ENCODE measurements at places on chromosomes 2 and 18.

DNA sequence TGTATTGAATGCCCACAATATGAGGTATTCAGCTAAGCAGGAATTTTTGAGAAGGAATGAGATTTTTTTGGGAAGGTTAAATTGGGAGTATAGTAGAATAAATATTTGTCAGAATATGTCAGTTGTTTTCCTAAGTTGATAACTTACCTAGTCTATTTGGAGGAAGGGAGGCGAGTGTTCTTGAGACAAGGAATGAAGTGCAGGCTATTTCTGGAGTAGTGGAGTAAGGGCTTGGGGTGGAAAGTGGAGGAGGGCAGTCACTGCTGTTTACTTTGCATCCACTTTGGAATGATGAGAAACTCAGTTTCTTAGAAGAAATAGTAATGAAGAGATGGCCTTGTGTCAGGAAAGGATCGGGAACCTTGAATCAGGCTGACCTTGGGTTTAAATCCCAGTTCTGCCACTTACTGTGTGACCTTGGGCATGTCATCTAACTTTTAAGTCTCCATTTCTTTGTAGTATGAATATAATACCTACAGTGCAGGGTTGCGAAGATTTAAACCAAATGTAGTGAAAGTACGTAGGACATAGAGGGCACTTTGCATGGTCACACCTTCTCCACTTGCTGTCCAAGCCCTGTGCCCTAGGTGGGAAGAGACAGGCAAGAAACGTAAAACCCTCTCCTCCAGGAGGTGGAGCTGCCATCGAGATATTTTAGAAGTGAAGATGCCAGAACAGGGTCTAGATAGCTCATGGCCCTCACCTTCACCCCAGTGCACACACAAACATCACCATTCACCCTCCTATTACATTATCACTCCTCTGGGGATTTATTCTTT, 25.2 kb upstream of the CYP27A1 start:
- no peak for DNase-seq

- DNase-seq, result no peak
Measured at GRCh38 chr2:75560022-75560767, 544 bp downstream of the EVA1A start.

GRCh38 chr2:171703574-171704347, 16.5 kb downstream of the DYNC1I2 start:
- DNase-seq, result no peak

DNA sequence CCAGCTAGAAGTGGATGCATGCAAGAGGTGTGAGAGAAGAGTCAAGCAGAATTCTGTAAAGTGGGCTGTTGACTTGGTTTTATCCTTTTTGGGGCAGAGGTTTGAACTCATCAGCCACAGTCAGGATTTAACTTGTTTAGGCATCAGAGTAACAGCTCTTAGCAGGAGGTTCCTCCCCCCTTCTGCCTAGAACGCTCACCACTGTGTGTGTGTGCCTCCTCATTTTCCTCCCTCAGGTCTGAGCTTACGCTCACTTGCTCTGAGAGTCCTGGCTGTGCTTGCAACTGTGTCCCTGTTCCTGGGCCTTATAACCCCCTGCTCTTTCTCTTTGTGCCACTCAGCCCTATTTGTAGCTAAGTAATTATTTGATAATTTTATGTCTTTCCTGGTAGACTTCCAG, 167.9 kb downstream of the TMEM182 start:
- DNase-seq, result no peak

DNA sequence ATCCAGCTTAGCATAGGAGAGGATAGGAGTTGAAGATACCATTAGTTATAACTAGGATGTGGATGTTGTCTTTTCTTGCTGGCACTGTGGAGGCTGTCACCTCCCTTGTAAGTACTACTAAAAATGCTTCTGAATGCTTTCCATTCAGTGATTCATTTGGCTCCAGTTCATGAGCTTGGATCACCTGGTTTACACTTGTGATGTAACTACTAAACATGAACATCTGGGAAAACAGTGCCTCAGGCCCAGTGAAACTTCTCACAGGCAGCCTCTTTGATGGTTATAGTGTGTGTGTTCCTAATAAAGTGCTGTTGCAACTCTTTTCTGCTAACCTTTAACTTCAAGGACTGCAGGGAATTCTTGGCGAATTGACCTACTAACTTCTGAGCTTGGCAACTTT, 13.0 kb upstream of the SLC9A2 start:
- no peak for DNase-seq

DNA sequence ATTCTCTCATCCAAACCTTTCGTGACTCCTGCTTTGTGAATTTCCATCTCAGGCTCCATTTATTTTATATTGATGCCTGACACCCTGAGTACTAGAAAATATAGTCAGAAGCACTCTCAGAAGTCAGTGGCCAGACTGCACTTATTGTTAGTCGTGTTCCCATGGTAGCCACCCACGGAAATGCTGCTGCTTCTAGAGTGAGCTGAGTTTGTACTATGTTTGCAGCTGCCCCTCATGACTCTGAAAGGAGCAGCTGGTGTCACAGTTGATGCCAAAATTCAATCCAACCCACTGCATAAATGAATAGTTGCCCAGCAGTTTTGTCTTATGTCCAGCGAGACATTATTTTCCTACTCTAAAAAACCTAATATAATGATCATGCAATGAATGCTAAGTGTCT, 265.2 kb upstream of the SPHKAP start:
- no peak for DNase-seq

- DNase-seq, result no peak
Measured at GRCh38 chr2:156321243-156321904, 11.1 kb downstream of the NR4A2 start.

- DNase-seq, result no peak
Measured at GRCh38 chr2:147937744-147938349, 82.7 kb downstream of the ORC4 start.

DNA sequence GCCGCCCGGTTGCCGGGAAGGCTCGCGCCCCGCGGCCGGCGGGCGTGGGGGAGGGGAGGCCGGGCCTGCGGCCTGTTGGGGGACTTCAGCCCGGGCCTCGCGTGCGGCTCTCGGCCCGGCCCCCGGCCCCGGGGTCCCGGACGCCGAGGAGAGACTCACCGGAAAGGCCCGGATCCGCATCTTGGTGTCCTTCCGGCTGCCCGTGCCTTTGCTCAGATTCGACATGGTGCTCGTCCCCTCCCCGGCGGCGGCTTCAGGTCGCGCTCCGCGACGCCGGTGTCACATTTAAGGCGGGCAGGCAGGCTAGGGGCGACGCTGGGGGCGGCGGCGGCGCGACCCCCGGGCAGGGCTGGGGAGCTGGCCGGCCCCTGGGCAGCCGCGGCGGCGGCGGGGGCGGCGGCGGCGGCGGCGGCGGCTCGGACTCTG, 365 bp downstream of the CUL3 start:
- DNase-seq, result no peak

DNA sequence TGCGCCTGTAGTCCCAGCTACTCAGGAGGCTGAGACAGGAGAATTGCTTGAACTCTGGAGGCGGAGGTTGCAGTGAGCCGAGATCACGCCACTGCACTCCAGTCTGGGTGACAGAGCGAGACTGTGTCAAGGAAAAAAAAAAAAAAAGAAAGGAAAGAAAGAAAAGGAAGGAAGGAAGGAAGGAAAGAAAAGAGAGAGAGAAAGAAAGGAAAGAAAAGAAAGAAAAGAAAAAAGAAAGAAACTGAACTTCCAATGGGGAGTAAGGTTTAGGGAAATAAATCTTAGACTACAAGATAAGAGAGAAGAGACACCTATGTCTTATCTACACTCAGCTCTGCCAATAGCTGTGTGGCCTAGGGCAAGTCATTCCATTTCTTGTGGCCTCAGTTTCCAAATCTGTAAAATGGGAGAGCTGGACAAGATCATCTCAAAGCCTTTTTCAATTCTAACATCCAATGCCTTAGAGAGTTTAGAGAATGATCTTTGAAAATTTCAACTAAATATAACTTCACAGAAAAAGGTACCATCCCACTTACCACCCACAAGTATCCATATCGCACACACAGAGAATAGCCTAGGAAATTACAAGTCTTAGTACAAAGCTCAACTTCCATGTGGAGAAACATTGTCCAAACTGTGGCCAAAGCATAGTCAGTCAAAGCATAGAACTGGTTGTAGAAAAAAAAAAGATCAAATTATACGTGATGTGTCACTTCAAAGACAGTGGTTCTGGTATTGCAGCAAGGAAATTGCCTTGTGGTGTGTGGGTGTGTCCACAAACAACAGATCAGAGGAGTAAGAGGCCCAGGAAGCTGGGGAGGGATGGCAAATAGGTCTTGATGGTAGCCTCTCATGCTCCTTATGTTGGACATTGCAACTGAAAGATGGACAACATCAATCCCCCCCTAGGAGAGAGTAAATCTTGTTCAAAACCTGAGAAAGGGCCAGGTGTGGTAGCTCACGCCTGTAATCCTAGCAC, 42.4 kb downstream of the SLC14A2 start:
- DNase-seq, result no peak

DNA sequence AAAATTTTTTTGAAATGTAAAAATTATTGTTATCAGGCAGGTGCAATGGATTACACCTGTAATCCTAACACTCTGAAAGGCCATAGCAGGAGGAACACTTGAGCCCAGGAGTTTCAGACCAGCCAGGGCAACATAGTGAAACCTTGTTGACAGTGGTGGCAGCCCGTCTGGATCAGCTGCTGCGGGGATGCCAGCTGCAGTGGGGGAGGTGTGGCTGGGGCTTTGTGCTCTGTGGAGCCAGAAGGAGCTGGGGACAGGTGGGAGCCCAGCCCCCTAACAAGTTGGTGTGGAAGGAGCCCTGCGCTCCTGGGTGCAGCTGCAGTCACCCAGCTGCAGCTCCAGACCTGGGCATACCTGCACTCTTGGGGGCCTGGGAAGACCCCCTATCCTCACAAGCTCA, 182.4 kb upstream of the MC4R start:
- DNase-seq, result no peak

- DNase-seq, result no peak
Measured at GRCh38 chr2:68396093-68396492, 31.0 kb downstream of the PLEK start.

DNA sequence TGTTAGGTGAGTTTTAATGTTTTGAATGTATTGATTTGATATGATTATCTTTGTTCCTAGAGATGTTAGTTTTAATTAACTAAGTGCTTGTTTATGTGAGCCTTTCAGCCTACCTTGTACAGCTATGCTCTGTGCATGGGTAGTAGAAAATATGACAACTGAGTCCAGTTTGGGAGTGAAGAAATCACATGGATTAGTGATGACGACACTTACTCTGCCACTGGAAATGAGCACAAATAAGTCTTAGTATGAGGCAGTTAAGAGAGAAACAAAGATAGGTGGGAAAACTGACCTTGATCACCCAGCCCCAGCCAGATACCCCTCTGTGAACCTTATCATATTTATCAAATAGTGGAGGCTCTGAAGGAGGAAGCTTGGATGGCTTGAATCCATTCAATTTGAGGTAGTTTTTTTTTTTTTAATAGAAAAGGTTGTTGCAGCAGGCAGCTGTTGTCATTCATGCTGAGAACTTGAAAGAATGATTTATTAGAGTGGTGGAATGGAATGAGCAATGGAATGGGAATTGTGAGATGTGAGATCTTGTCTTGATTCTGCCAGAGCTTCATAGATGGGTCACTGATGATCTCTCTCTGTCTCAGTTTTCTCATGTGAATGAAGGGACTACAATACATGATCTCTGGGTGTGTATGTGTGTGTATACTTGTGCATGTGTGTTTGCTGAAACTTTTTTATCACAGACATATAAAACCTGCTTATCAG, 96.4 kb downstream of the MAP3K20 start:
- DNase-seq, result no peak

DNA sequence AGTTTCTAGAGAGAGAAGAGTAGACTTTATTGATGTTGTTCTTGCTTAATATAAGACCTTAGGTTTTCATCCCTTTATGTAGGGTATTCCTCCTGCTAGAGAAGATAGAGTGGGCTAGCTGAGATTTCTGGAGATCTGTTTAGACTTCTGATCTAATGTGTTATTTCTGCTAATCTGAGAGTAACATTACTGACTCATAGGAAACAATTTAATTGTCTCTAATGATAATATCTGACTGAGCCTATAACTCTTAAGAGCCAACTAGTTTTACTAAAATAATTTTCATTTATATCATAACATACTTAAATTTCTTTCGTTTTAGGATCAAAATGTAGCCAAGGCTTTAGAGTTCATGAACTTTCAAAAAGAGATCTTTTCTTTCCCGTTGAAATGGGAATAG, 618.7 kb upstream of the ZEB2 start:
- no peak for DNase-seq

DNA sequence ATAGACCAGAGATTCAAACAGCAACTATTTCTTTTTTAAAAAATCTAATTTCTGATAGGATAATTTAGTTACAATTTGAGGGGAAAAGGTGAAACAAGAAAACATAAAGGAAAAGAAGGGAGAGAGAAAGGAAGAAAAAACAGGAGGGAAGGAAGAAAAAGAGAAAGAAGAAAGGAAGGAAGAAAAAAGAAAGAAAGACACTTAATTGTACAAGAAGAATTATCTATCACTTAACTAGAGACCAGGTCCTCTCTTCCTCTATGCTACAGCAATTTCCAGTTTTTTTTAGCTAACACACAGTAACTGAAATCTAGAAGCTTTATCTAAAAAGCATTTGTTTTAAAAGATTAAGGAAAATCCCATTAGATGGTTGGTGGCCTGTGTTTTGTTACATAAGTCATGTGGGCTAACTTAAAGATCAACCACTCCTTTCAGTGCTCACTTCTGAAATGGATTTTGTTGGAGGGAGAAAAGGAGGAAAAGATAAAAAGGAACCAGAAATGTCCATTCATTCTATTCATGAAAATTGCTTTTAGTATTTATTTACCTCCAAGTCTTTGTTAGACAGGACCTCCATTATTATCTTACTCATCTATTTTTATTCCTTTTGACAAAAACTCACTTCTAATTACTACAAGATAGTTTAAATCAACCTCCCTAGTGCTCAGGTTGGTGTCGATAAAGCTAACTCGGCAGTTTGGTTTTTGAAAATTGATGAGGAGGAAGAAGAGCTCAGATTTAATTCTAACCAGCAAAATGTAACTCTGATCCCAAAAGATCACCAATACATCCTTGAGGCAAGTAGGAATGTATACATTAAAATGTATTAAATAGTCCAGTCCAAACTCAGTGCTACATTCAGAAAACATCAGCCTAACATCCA, 251.5 kb upstream of the FN1 start:
- no peak for DNase-seq

DNA sequence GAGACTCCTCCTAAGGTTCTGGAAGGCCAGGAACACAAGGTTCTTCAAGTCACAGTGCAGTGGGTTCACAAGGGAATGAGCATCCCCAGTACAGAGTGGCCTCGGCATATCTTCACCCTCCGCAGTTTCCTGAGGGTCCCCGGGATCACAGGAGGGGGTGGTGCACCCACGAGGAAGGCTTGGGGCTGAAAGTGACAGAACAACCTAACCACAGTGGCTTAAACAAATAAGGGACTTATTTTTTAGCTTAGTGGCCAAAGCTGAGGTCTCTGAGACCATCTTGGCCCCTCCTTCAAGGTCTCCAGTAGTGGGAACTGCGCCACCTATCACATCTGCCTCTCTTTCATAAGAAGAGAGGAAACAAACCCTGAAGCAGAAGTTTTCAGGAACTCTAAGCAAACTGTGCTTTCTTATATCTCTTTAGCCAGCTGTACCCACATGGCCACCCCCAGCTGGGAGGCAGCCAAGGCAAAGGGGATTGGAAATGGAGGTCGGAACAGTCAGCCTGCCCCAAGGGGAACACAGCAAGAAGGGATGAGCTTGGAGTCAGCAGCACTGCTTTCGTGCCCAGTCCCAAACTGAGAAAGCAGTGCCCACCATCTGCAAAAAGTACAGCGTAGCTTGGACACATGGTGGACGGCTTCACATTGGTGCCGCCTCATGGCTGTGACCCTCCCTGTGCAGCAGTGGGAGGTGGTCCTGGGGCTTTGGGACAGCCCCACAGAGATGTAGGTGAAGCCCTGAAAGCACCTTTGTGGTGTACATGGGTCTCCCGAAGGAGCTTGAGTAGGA, 260.0 kb upstream of the ID2 start:
- DNase-seq, result no peak
